ENCODE measurements at places on chromosomes 11 and 22.

DNA sequence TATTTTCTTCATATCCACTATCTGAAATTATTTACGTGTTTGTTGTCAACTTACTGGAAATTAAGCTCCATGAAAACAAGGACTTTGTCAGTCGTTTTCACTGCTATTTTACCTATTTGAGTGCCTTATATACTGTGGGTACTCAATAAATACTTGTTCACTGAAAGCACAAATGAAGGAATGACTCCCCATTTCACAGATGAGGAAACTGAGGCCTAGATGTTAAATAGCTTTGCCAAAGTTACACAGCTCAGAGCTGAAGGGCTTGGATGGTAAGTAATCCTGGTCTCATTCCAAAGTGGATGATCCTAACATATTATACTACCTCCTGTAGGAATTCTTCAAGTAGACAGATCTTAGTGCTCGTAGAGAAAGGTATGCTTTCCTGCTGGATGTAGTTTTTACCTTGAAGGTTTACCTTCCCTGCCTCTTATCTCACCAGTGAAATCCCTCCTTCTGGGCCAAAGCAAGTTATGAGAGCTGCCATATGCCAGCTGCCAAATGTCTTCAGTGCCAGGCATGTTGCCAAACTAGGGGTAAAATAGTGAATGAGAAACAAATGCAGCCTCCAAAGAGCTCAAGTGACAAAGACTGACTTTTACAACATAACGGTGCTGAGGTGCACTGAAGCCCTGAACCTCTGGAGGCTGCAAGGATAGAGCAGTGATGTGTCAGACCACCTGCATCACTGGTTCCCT is 129.7 kb downstream of the TRIM44 start:
- no peak for DNase-seq

DNA sequence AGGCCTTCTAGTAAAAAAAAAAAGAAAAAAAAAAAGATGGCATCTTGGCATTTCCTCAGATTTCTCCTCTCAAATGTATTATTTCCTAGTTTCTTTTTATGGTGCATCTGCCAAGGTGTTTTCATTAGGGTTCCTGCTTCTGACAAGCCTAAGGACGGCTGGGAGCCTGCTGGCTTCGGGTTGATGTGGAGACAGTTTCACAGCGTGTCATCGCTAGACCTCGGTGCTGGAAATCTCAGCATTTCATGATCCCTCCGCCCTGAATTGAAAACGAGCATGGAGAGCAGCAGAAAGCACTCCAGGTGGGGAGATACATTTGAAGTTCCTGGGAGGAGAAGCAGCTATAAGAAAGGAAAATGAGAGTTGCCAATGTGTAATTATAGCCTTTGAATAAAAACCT is 283.9 kb upstream of the CNTN5 start:
- no peak for DNase-seq

GRCh38 chr11:63909591-63910506 is 7.1 kb downstream of the RCOR2 start:
- no peak for DNase-seq

- no peak for DNase-seq
These were observed 209.7 kb downstream of the SNX19 start for GRCh38 chr11:130706572-130706971.

DNA sequence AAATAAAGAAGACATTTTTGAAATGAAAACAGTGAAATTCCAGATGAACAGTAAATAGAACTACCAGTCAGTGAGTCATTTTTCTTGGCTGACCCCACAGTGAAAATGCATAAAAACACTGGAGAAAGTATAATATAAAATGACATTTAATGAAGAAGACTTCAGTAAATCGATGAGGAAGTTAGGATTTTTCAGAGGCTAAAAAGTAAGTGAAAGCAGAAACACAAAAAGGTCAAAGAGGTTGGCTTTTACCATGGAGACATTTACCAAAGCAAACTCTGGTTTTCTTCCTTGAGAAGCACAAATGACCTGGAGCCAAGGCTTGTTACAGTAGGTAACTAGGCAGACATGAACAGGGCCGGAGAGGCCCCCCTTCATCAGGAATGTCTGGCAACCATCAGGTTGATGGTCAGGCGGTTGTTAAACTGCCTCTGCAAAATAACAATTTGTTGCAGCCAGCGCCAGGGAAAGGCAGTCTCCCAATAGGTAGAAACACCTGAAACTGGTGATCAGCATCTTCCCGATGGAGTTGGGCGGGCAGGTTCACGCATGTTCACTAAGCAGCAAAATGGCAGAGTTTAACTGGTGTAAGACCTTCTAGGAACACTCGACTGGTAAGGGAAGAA is 16.7 kb upstream of the TMEM123 start:
- DNase-seq = no peak

GRCh38 chr22:28171712-28172111 is 252.7 kb upstream of the PITPNB start:
- DNase-seq = no peak

DNA sequence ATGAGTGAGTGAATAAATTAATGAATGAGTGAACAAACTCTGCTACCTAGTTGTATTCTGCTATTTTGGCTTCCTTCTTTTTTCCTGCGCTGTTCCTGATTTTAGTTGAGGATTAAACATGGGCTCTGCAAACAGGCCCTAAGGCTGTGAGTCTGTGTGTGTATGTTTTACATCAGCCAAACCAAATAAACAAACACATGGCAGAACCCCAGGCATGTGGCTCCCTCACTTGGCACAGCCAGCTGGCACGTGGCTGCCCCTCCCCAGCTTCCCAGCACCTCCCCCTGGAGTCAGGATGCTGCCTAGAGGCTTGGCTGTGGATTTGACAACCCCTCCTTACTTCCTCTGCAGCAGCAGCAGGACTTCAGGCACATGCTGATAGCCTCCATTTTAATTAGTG is 593.2 kb downstream of the INSC start:
- DNase-seq = no peak

- DNase-seq = no peak
These were observed 18.8 kb upstream of the MAML2 start for GRCh38 chr11:96361778-96362177.

DNA sequence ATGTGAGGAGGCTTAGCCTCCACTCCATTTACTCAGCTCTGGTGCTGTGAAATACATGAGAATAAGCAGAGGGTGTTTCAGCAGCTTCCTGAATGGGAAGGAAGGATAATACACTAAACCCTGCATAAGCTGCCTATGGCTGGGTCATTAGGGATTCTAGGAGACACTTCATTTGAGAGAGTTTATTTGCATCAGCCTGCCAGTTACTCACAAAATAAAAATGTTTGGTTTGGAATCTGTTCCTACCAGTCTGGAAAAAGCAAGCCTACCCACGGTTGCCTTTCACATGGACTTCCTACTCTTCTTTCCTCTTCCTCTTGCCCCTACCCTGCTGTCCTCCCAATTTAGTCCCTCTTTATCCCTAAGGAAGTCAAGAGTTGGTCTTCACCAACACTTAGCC is 20.5 kb downstream of the SLC1A2 start:
- DNase-seq = no peak

GRCh38 chr22:43013355-43014315 is 1.3 kb downstream of the PACSIN2 start:
- DNase-seq = no peak

DNA sequence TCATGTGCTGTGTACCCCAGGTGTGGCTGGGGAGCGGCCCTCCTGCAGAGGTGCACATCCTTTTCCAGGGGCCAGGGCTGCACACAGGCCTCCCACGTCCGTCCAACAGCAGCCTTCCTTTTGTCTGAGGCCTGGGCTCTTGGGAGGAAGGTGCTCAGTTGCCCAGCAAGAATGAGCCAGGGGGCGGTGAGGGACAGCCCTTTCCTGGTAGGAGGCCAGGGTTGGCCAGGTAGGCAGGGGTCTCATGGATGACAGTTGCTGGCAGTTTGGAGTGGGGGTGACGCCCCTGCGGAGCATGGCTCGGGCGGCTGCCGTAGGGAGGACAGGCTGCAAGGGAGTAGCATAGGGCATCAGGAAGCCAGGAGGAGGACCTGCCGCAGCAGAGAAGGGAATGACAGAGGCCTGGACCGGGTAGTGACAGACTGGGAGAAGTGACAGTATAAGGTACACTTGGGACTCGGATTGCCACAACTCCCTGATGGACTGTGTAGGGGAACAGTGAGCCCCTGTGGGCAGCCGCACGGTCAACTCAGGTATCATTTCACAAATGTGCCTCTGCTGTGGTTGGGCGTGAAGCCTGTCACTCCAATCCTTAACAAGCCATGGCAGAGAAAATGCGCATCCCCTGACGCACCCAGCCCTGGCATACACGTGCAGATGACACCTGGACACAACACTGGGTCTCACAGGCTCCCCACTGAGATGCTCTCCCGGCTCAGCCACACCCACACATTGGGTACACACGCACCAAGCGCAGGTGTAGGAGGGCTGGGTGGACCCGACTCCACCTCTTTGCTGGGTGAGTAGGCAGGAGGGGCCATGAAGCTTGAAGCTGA is 79.7 kb downstream of the DGCR2 start:
- no peak for DNase-seq

DNA sequence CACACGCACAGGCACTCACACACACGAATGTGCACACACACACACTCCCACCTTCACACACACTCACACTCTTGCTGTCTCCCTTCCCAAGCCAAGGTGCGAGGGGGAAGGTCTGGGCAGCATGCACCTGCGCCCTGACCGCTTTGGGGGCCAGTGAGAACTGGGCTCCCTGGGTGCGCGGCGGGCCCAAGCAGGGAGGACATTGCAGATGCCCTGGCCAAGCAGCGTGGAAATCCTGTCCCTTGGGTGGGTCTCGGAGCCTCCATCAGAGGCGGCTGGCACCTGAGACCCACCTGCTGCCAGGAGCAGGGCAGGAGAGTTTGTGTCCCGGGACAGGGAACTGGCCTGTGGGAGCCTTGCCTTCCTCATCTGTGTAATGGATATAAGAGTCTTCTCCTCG is 3.3 kb downstream of the CD81 start:
- DNase-seq = no peak

- DNase-seq = no peak
These were observed 6.9 kb upstream of the WEE1 start for GRCh38 chr11:9566561-9567063.

- no peak for DNase-seq
These were observed 43.1 kb downstream of the TYR start for GRCh38 chr11:89220684-89221339.

- no peak for DNase-seq
These were observed 13.6 kb upstream of the EED start for GRCh38 chr11:86230921-86231434.

GRCh38 chr11:68838572-68838964 is 3.1 kb downstream of the CPT1A start:
- no peak for DNase-seq

GRCh38 chr11:119134389-119134978 is 13.1 kb downstream of the HINFP start:
- no peak for DNase-seq

DNA sequence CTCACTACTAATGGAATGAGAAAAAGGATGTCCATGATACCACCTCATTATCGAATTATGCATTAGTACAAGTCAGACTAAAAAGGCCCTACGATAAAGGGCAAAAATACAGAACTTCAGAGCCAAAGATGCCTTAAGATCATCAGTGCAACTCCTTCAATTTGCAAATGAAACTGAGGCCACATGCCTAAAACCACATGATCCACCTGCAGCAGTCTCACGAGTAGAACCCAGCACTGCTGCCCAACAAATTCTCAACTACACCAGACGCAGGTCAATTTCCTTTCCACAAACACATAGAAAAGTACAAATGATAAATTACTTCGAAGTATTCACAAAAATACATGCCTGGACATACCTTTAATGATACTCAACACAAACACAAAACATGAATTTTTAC is 20.1 kb downstream of the KMT5B start:
- no peak for DNase-seq

GRCh38 chr11:129384415-129384814 is 8.8 kb downstream of the BARX2 start:
- no peak for DNase-seq

- DNase-seq = no peak
These were observed 24.6 kb upstream of the GRAMD4 start for GRCh38 chr22:46595545-46595944.

DNA sequence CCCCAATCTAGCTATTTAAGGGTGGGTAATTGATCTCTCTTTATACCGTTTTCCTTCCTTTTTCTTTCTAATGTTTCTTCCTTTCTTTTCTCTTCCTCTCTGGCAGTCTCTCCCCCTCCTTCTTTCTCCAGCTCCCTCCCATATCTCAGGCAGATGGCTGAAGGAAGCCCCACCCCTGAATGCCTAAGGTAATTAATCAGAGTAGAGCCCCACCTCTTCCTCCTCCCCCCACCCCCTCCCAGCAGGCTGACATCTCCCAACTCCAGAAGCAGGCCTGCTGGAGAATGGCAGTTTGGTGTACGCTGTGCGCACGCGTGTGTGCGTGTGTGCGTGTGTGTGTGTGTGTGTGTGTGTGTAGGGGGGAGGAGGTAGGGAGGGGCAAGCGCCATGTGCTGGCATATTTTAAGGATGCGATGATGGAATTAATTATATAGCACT is 122.6 kb downstream of the APOL5 start:
- no peak for DNase-seq

DNA sequence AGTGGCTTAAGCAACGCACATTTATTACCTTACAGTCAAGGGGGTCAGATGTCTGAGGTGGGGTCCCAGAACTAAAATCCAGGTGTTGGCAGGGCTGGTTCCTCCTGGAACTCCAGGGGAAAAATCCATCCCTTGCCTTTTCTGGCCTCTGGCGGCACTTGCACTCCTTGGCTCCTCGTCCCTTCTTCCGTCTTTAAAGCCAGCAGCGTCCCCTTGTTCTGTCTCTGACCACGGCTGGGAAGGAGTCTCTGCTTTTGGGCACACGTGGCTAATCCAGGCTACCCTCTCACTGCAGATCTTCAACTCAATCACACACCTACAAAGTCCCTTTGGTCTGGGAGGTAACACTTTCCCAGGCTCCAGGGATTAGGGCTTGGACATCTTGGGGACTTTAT is 73.5 kb upstream of the WNT7B start:
- DNase-seq = no peak

DNA sequence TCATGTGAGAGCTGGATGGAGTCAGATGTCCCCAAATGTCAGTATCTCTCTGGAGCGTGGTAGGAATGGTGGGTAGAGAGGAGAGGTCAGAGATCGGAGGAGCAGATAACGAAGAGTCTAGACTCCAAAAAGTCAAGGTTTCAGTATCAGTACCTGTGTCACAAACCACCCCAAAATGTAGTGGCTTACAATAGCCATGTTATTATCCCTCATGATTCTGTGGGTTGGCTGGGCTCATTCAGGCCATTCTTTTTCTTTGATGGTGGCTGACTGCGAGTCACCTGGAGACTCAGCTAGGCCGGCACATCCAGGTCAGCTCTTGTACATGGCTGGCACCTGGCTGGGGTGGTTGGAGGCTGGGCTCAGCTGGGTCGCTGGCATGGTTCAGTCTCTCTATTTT is 7.3 kb upstream of the SSTR3 start:
- DNase-seq = no peak

DNA sequence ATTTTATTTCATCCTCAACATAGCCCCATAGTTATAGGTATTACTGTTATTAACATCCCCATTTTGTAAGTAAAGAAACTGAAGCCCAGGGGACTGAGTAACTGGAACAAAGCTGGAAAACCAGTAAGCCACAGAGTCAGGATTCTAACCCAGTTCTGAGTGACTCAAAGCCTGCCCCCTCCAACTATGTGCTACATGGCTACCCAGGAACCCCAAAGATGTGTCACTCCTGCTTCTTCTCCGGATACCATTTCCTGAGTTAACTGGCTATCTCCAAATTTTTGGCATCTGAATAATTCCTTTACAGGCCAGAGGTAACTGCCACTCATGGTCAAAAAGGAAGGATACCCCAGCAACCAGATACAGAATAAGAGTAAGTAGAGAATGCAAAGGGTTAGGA is 43.6 kb downstream of the TENM4 start:
- no peak for DNase-seq
